ENCODE measurements at places on chromosomes 6 and 20. TPM values are rescaled to one million over a fixed set of nuclear protein-coding genes. Genes with fewer than 3 reads are reported as not detected.

RGS17 gene
- 4.8 TPM for total RNA-seq

GRCh38 chr20:2341336-2341735 lies 39.4 kb upstream of the TGM6 start:
- no peak overlapping the region for H3K4me3 ChIP-seq
- no peaks in the 10 kb centered on the region for H3K4me1 ChIP-seq
- H3K27me3 ChIP-seq: no peaks in the 10 kb centered on the region
- H3K27ac ChIP-seq: no peak overlapping the region
- no peaks in the 10 kb centered on the region for H3K36me3 ChIP-seq

- no peaks in the 10 kb centered on the region for H3K36me3 ChIP-seq
- no peak overlapping the region for H3K4me3 ChIP-seq
- peak; percentile 72 for DNase-seq
- peak overlapping the region; percentile 70 for H3K27ac ChIP-seq
- no peaks in the 10 kb centered on the region for H3K27me3 ChIP-seq
These were observed 121.8 kb downstream of the SASH1 start for GRCh38 chr6:148464319-148465010.

GRCh38 chr6:11706171-11706570 lies 72.4 kb downstream of the ADTRP start:
- no peaks in the 10 kb centered on the region for H3K36me3 ChIP-seq
- H3K27me3 ChIP-seq: no peaks in the 10 kb centered on the region
- no peak for DNase-seq
- H3K27ac ChIP-seq: no peak overlapping the region
- H3K4me1 ChIP-seq: no peaks in the 10 kb centered on the region
- H3K4me3 ChIP-seq: no peak overlapping the region
